NCI-H1417 treated with DMSO at 0.1 percent for 48 hours (cell line): ENCODE measurements at places on chromosomes 6 and 20.

- no peak for DNase-seq
Observed at GRCh38 chr6:33390767-33391277, 801 bp upstream of the KIFC1 start.

- DNase-seq = no peak
Observed at GRCh38 chr6:154821638-154822037, 88.4 kb downstream of the SCAF8 start.

DNA sequence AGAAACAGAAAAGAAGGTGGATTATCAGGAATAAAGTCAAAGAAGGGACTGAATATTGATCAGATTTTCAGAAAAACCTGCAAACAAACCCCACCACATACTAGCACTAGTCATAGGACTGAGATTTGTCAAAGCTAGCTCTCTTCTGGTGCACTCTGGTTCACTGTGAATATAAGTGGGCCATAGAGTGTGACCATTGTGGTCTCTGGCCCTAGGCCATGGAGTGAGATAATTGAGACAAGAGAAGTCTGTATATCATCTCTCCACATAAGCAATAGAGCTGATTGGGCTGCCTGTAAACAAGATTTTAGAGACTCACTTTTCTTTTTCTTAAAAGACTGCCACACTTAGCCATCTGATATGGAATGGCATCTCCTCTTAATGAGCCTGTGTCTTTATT is 247.2 kb downstream of the LAMA2 start:
- no peak for DNase-seq

DNA sequence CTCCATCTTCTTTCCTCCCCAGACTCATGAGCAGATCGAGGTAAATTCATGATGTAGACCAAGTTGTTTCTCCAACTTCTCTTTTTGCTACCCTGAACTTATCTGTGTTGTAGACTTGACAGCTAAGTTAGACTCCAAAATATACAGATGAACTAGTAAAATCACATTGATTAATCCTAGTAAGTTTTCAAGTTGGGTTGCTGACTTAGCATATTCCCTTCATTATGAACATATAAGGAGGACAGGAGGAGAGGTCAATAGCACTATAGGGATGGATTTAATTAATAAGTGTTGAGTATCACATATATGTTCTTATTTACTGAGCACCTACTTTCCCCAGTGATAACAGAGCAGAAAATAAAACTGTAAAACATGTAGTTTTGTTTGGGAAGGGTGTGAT is 227.3 kb downstream of the TINAG start:
- no peak for DNase-seq

DNA sequence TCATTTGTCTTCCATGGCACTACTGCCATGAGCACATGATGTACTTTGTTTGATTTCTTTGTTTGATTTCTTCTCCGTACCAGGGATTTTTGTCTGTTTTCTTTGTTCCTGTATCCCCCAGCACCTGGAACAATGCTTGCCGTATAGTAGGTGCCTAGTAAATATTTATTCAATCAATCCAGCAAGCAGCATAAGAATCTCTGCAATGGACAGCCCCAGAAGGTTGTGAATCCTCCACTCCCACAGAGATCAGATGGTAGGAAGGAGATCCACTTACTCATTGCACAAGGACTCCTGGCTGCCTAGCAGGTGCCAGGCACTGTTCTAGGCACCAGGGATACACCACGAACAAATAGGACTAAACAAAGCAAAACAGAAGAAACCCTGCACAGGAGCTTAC is 6.7 kb upstream of the SYNJ2 start:
- no peak for DNase-seq

DNA sequence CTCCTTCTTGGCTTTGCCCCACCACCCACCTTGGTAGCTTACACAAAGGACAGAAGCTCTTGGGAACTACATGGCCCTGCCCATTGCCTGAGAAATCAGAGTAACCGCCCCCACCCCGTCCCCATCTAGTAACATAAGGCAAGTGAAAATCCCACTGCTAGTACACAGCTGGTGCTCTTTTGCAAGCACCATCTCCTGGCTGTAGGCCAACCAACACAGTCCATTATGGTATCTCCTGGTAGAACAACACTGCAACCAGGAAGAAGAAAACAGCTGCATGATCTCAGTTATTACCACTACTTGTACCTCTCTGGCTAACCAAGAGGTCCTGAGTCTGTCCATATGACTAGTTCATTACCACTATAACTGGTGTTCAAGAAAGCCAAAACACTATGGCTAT is 841.1 kb upstream of the MANEA start:
- no peak for DNase-seq

DNA sequence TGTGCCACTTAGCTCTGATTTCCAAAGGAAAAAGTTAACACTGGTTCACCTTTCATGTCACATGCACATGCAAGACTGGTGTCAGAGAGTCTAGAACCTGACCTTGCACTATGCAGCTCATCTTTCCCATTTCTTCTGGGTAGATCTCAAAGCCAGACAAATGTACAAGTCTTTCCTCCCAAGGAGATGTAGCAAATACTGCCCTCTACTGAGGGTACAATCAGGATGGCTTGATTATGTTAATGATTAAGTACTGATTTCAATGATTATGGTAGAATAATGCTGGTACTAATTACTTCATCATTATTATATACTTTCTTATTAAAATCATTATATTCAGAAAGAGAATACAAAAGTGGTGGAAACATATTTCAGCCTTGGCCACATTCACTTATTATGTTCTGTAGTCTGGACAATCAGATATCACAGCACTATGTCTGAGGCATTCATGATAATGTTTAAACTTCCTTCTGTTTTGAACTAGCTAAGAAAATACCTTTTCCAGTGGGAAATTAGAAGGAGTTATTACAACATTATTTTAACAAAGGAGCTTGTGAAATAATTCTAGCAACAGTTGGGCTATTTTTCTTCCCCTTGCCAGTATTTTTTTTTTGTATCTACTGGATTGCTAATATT is 68.5 kb upstream of the FOXO3 start:
- peak; percentile 2 for DNase-seq

- DNase-seq = peak; percentile 24
Observed at GRCh38 chr20:20009784-20010253, 7.3 kb upstream of the NAA20 start.

DNA sequence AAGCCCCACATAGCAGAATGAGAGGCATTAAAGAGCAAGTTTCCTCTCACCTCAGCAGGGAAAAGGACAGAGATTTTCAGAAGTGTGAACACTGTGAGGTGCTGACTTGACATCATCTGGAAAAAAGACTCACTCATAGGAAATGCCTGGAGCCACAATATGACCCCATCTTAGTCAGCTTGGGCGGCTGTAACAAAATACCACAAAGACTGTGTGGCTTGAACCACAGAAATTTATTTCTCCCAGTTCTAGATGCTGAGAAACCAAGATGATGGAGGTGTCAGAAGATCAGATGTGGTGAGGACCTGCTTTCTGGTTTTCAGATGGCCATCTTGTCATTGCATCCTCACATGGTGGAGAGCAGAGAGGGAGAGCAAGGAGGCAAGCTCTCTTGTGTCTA is 253.1 kb downstream of the ADGB start:
- DNase-seq = no peak

- DNase-seq = no peak
Observed at GRCh38 chr20:2849529-2849928, 9.0 kb downstream of the VPS16 start.

GRCh38 chr6:139858429-139858828 is 484.0 kb upstream of the CITED2 start:
- DNase-seq = no peak

- no peak for DNase-seq
Observed at GRCh38 chr20:44745598-44746366, at the start of gene KCNK15. KCNK15 (plus strand) TSS chr20:44745865; CDS start chr20:44745911, 46 bp downstream.

DNA sequence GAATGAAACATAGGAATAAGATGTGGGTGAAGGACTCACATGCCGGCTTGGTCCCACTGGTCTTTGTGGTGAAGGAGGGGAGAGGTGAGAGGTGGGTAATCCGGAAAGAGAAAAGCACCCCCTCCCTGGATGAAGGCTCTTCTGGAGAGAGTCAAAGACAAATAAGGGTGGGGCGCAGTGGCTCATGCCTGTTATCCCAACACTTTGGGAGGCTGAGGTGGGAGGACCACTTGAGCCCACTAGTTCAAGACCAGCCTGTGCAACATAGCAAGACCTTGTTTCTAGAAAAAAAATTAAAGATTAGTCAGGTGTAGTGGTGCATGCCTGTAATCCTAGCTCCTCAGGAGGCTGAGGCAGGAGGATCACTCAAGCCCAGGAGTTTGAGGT is 3.1 kb downstream of the LTB start:
- DNase-seq = no peak

DNA sequence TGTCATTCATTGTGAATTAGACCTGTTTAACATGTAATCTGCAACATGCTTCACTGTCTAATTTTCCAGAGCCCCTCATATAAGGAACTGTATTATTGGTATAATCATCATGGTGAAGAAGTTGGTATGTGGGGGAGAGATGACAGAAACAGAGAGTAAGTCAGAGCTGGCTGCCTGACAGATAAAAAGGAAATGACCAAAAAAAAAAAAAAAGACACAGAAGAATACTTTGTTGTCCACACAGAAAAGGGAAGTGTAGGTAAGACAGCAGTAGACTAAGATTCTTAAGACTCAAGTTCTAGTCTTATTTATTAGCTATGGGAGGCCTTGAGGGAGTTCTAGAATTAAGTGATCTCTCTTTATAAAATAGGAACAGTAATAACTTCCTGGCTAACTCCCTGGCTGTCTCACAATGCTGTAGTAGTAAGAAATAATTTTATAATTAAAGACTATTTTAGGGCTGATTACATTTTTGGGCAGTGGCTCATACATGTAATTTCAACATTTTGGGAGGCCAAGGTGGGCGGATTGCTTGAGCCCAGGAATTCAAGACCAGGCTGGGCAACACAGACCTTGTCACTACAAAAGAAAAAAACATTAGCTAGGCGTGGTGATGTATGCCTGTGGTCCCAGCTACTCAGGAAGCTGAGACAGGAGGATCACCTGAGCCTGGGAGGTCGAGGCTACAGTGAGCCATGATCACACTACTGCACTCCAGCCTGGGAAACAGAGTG is 102.5 kb downstream of the PRL start:
- DNase-seq = no peak

DNA sequence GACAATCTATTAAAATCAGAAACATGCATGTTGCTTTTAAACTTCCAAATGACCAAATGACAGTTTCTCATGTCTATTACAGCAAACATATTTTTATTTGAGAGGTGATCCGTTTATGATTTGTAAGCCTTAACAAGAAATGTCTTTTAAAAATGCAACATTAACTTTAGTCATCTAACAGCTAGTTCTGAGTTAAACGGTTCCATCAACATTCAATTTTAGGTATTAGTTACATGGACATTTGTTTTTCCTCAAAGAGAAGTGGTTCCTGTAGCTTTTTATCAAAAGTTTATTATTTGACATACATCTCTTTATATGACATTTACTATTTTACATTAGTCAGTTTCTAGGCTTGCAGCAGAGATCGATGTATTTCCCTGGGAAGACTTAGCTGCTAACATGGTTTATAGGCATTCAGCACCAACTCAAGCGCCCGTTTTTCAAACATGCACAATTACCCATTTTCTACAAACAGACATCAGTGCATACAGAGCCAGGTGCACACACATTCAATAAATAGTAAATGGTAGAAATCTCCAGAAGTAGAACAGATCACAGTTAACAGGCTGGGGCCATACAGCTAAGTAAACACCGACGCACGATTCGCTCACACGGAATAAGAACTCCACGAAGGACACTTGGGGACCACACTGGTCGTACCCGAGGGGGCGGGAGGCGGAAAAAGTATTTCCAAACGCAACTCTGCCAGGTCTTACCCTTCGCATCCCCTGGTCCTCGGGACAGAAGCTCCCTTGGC is 882 bp downstream of the CNR1 start:
- DNase-seq = no peak

GRCh38 chr6:133635447-133635846 is 253.5 kb upstream of the TCF21 start:
- no peak for DNase-seq

DNA sequence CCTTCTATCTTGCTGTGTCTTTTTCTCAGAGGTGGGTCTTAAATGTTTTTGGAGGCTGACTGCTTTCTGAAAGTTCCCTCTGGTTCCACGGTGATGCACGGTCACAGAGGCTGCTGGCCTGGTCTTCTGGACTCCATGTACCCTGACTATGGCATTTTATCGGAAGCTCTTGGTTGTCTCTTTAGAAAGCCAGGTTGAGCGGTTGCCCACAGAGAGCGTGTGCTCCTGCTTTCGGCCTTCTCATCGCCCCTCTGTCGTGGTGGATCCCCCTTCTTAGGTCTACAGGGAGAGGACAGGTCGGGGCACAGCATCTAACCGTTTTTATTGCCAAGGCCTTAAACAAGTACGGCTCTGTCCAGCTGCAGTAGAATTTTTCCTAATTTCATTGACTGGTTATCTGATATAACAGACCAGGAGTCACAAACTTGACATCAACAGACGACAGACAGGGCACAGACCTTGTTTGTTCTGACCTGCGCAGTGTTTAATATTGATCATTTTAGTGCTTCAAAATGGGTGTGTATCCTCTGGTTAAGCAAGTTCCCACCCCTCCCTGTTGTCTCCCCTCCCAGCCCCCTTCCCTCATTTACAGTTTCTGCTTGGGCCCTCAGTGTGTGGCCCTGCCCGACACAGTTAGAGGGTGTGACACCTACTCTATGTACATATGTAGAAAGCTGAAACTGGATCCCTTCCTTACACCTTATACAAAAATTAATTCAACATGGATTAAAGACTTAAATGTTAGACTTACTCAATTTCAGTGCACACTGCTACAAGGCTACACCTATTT is 24.7 kb downstream of the SYTL3 start:
- no peak for DNase-seq

DNA sequence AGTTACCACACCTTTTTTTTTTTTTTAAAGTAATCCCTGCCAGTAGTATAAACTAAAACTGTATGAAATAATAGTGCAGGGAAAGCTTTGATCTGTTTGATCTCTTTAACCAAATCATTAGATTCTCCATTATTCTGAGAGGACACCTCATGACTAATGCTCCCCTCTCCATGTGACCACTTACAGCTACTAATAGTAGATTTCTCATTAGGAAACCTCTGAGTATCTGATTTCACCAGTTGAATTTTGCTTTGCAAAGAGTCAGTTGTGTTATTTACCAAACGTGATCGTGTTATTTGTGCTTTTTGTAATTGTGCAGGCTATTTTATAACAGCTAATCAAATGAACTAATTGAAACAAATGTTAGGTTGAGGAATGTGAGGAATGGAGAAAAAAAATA is 12.5 kb downstream of the CASP8AP2 start:
- no peak for DNase-seq

GRCh38 chr20:58392286-58392685 is 3.3 kb downstream of the VAPB start:
- no peak for DNase-seq

- no peak for DNase-seq
Observed at GRCh38 chr20:17797161-17797560, 97.4 kb downstream of the BANF2 start.

GRCh38 chr6:30101444-30102413 is 11.2 kb downstream of the TRIM31 start:
- DNase-seq = no peak

DNA sequence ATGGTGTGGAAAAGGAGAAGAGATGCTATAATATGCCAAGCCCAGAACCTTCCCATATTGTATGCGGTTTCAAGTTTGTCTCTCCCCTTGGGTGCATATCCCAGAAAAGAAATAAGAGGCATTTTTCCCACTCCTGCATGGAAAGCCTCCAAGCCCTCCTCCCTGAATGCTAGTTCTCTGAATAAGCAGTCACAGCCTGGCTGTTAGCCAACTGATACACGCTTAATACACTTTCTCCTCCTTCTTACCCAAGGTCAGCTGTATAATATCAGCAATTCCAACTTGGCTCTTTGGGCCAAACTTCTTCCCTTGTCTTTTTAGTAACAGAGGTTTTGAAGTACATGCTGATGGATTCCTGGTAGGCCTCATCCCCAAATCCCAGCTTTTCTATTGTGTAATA is 440.1 kb downstream of the EPHA7 start:
- DNase-seq = no peak

- no peak for DNase-seq
Observed at GRCh38 chr6:13045676-13046075, 282.7 kb downstream of the TBC1D7 start.
